DMS 273 treated with DMSO at 0.1 percent for 48 hours (cell line): ENCODE measurements at places on chromosomes 16 and 17.

DNA sequence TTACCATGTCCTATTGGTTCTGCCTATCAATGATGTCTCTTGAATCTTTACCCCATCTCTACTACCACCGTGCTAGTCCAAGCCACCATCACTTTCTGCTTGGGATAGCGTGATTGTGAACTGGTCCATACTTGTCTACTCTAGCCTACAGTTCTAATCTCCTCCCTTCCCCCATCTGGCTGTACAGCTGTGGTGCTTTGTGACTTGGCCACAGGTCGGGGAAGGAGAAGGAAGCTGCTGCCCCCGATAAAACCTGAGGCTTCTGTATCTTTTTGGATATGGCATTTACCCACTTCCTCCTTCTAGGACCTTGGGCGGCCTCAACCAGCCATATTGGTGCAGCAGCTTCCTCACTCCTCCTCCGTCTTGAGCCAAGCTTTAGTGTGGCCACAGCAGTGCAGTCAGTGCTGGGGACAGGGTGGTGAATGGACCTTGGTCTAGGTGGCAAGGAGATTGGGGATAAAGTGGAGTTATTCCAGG lies 314 bp upstream of the ITGA2B start:
- DNase-seq = no peak

GRCh38 chr16:48000622-48001021 lies 155.2 kb downstream of the ABCC12 start:
- DNase-seq = no peak

DNA sequence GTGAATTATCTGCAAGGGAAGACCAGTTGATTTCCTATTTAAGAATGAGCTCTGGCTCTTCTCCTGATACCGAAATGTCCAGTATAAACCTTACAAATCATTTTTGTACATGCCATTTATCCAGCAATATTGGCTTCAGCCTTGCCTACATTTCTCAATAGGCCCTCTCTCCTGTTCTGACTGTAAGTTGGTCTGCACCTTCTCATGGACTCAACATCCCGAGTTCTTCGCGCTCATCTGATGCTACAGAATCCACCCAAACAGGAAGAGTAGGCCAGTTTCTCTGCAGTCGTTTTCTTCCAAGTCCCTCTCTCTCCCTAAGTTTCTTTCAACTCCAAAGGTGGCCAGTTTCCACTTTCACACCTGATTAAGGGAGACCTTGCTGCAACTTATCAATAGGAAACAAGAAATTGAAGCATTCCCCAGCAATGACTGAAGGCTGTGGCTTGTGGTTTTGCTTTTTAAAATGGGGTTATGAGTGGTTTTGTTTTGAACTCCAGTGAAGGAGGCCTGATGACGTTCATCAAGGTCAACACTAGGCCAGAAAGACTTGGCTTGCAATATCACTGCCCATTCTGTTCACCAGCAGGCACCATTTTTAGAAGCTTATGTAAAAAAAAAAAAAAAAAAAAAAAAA lies 383.0 kb downstream of the MAF start:
- DNase-seq = no peak

- DNase-seq = no peak
Measured at GRCh38 chr16:72621651-72622050, 426.3 kb downstream of the ZFHX3 start.

DNA sequence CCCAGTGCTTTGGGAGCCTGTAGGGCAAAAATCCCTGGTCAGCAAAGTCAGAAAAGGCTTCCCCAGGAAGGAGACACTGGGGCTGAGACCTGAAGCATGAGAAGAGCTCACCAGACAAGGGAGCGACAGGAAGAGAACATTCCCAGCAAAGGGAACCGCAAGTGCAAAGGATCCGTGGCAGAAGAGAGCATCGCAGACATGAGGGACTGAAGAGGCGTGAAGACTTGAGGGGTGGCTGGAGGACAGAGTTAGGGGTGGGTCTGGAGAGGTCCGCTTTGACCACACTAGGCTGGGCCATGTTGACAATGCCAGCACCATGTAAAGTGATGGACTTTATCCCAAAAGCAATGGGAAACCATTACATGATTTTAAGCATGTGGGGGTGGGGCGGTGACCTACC lies 128.1 kb upstream of the IRX3 start:
- no peak for DNase-seq

- DNase-seq = no peak
Measured at GRCh38 chr16:57017251-57017650, 27.9 kb downstream of the NLRC5 start.

DNA sequence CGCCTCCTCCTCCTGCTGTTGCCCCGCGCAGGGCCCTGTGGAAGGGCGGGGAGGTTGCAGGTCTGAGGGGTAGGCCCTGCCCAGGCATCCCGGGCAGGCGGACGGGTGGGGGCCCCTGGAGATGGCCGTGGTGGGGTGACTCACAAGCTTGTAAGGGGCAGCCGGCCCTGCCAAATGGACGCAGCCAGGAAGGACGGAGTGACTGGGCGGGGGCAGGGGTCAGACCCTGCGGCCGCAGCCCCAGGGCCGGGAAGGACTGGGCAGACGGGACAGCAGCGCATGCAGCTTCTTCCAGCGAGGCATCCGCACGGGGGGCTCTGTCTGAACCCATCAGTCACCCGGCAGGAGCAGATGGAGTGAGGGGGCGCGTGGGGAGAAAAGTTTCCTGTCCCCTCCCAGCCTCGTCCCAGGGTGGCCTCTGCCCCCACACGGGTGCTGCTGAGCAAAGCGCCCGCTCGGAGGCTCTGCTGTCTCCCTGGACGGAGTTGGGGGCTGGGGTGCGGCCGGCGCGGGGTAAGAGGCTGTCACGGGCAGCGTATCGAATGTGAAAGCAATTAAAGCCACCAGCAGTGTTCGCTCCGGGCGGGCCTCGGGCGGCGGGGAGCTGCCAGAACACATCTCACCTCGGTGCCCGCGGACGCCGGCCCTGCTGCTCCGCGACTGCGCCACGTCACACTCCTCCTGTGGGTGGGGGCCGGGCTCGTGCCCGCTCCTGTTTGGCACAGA lies 5.4 kb upstream of the PRR35 start:
- DNase-seq = peak; percentile 48

DNA sequence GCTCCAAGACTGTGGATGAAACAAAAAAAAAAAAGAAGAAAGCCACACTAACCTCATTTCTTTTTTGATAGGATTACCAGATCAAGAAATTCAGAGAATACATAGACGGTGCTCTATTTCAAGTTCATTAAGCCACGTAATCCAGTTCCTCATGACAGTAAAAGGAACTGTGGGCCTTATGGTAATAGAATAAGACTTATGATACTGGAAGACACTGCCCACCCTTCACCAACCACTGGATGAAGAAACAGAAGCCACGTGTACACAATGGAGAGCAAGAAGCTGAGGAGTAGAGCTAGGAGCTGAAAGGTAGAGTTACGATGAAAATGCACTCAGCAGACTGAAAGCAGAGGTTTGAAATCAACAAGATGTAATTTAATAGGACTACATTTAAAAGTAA lies 11.2 kb downstream of the NCBP3 start:
- DNase-seq = no peak

- DNase-seq = no peak
Measured at GRCh38 chr17:38881600-38882191, 11.8 kb downstream of the LASP1 start.

- no peak for DNase-seq
Measured at GRCh38 chr17:49343273-49343672, 18.8 kb downstream of the ZNF652 start.

DNA sequence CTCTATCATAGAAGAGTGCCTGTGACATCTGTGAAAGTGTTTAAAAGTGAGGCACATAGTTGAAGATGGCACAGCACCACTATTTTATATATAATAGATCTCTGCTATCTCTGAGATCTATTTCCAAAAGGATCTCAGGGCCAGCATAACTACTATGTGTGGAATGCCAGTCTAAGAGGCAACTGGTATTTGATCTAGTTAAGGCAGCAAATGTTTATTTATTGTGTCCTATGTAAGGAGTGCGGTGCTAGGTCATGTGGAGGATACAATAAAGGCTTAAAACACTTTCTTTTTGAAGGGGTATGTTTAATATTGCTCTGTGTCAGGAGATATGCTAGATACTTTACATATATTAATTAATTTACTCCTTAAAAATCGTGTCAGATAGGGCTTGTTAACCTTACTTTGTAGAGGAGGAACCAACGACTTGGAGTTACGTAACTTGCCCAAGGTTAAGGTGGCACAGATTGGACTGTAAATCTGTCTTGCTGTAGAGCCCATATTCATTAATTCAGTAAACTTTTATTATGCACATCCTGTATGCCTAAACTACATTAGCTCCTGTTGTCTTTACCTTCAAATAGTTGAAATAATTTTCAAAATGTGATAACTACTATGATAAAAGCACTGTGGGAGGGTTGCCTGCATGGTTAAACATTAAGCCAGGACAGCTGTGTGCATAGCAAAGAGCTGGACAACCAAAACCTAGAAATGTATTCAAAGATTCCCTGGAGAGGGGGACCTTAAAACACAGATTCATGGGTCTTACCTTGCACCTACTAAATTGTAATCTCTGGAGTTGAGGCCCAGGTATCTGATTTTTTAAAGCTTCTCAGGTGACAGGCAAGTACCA lies 83.3 kb downstream of the NLK start:
- no peak for DNase-seq

GRCh38 chr17:15169676-15170075 lies 95.5 kb downstream of the PMP22 start:
- no peak for DNase-seq

DNA sequence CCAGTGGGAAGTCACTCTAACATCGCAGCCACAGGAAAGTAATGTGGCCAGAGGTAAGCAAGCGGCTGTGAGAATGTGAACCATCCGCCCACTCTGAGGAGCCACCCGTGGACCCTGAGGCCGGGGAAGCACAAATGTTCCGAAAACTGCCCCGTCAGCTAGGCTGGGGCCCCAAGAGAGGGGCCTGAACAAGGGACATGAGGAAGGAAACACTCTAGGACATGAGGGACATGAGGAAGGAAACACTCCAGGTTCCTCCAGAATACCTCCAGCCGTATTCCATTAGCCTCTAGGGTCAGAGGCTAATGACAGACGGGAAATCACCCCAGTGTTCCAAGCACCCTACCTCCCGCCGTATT lies 317 bp downstream of the TEFM start:
- no peak for DNase-seq

DNA sequence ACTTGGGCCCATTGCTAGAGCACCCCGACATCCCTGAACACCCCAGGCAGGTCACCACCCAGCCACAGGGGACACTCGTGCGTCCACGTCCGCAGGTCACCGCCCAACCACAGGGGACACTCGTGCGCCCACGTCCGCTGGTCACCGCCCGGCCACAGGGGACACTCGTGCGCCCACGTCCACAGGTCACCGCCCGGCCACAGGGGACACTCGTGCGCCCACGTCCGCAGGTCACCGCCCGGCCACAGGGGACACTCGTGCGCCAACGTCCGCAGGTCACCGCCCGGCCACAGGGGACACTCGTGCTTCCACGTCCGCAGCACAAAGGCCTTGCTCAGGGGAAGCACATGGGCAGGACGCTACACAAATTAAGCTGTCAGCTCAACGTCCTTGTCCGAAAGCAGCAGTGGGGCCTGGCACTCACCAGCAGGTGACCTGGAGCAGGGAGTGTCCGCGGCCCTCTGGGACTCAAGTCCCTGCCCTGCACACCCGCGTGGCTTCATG lies 17.7 kb downstream of the GALNS start:
- no peak for DNase-seq

- no peak for DNase-seq
Measured at GRCh38 chr17:81094509-81095382, 59.8 kb downstream of the BAIAP2 start.

- DNase-seq = no peak
Measured at GRCh38 chr16:17414421-17414820, 56.3 kb downstream of the XYLT1 start.

DNA sequence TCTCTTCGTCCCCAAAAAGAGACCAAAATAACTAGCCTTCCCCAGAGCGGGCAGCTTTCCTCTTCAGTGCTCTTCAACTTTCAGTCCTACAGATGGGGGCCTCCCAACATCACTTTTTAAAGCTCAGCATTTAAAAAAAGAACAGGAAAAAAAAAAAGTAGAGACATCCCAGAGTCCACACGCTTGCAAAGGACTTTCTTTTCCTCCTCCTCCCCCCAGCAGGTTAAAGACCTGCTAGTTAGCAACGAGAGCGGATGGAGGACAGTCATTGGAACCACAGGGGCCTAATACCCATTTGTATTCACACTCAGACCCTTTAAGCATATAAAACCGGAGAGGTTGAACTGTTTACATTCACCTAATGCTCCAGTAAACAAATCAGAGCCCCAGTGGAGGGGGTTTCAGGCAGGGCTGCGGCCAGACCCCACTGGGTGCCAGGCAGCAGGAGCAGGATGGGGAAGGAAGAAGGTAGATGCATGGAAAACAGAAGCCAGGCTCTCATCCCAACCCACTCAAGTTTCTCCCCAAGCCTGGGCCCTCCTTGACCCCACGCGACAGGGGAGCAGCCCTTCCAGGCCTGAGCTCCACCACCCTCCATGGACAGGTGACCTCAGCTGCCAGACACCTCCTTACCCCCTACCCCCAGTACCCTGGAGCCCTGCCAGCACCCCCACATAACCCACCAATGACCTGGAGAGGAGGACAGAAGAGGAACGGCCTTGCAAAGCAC lies 15.2 kb downstream of the ZFHX3 start:
- DNase-seq = no peak

GRCh38 chr17:27481327-27481726 lies 25.1 kb downstream of the KSR1 start:
- DNase-seq = no peak

DNA sequence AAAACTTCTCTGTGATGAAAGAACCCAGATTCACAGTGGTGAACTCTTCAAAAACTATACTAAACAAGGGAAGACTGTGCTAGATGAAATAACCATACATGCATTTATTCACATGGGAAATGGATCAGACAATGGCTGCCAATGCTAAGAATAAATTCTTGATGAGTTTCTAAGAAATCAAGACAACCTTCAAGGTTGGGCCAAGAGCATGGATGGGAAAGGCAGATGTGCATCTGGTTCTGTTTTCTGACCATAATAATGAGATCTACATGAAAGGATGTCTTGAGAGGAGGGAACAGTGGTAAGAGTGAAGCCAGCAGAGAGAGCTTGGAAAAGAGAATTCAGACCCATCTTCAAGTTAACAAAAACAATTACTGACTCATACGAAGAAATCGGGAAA lies 31.4 kb downstream of the ANKRD11 start:
- no peak for DNase-seq

DNA sequence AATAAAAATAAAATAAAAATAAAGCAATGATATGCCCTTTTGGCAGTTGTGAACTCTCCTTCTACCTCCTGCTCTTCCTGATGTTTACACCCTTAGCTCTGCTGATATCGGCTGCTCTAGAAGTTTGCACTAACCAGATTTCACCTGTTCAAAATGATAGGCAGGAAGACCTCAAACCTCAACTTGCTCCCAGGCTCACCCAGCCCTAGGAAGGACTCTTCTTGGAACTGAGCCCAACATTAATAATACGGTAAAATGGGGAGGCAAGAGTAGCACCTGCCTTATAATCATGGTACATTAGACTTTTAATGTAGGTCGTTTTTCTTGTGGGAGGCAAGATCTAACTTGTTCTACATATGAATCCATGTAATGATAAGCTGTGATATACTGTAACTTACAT lies 61.2 kb upstream of the MED13 start:
- no peak for DNase-seq
